ENCODE measurements at places on chromosomes 6 and 20. TPM values are rescaled to one million over a fixed set of nuclear protein-coding genes. Genes with fewer than 3 reads are reported as not detected.
A peak's percentile ranks its signal among the peaks of the same experiment; 100 is the strongest.

Gene PAQR8
- total RNA-seq = 1.7 TPM

Gene TNFRSF21
- total RNA-seq = 43.4 TPM

Gene TRAPPC3L
- total RNA-seq = not detected

Gene PRICKLE4
- total RNA-seq = 5.1 TPM

Gene THEMIS
- 0.79 TPM for total RNA-seq

Gene MCM9
- total RNA-seq = 22.3 TPM

Gene PTPRK
- 14.9 TPM for total RNA-seq

Gene PTK7
- 44.1 TPM for total RNA-seq

Gene BTN1A1
- total RNA-seq = not detected

Gene KIFC1
- total RNA-seq = 9.6 TPM

Gene NOP56
- total RNA-seq = 73.0 TPM

DNA sequence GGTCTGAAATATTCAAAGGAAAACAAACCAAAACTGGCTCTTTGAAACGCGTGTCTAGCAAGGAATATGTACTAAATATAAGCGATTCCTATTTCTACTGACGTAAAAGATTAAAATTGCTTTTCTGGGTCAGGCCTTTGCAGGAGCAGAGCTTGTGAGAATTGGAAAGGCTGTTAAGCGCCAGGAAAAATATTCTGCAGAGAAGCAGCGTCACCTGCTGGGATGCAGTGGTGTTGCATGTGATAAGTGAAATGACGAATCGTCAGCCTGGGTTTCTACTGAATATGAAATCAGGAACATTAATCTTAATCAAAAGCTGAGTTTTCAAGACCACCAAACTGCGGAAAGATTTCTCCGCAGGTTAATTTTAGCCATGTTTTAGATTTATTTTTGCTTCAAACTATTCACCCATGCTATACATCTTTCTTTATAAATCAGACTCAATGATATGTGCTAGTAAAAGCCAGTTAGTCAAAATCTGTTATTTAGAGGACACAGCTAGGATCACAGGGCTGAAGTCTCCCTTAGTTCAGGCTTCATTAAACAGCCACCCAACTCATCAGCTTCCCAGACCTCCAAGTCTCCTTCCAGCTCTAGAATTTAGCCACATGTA lies 67.4 kb downstream of the ALDH8A1 start:
- no peaks in the 10 kb centered on the region for H3K27me3 ChIP-seq
- no peak for DNase-seq
- H3K4me3 ChIP-seq = no peak overlapping the region
- H3K27ac ChIP-seq = no peak overlapping the region

DNA sequence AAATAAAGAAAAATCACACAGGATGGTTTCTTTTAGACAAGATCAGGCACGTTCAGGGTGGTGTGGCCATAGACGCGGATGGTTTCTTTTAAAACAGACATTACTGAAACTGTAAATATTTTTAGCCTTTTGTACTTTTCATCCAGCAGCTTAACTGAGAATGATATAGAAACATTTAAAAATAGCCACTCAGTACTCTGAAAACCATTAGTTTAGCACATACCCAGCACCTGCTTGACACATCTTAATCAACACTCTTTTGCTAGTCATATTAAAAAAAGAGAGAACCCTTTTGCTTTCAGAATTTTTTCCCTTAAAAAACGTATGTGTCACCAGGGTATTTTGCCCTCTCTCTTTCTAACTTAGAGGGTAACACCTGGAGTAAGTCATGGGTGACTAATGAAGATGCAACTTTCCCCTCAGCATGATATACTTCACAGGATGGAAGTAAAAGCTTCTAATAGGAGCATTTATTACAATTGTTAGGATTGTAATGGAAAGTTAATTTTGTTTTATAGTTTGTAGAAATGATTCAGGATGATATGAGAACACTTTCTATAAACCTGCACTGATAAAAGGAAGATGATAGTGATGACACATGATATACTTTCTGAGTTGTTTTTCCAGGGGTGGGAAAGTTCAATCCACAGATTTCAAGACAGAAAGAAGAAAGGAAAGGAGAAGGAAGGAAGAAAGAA lies 45.2 kb downstream of the BACH2 start:
- no peaks in the 10 kb centered on the region for H3K36me3 ChIP-seq
- H3K4me1 ChIP-seq = no peaks in the 10 kb centered on the region
- H3K27ac ChIP-seq = no peak overlapping the region
- no peak overlapping the region for H3K4me3 ChIP-seq
- no peak for DNase-seq

DNA sequence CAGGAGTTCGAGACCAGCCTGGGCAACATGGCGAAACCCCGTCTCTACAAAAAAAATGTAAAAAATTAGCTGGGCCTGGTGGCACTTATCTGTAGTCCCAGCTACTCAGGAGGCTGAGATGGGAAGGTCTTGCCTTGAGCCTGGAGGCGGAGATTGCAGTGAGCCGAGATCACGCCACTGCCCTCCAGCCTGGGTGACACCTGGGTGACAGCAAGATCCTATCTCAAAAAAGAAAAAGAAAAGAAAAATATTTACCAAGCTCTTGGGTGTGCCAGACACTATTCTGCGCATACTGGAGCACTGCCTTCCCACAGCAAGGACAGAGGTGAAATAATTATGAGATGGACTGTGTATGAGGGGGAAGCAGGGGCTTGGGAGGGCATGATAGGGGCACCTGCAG lies 19.6 kb downstream of the POFUT1 start:
- no peak for DNase-seq
- H3K27ac ChIP-seq = no peak overlapping the region
- no peaks in the 10 kb centered on the region for H3K4me1 ChIP-seq
- H3K36me3 ChIP-seq = peaks cover 11% of the 10 kb centered on the region
- no peak overlapping the region for H3K4me3 ChIP-seq

DNA sequence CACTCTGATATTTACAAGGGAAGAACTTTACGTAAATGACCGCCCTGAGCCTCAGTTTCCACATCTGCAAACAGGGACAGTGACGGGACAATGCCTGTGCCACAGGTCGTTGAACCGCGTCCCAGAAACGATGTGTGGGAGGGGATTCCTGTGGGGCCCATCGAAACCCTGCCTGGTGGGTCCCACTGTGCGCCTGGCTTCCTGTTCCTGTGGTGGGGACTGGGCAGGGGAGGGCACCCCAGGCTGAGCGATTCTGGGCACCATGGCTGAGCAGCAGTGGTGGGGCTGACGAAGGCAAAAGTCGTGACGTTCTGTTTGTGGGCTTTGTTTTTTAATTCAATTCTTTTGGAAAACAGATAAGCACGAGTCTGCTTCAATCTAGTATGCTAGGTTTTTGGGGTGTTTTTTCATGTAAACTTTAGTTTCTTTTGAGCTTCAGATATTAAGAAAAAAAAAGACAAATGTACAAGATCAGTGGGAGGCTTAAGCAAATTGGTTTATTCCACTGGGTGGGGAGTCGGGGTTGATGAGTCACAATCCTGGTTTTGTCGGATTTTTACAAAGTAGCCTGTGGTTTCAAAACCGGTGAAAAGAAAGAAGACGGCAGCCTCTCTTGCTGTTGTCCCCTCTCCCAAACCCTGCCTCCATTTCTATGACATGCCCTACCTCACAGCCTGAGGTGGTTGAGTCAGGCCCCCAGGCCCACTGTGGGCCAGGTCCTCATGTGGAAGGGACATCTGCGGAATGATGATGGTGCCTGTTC lies 40.4 kb downstream of the GNAS-AS1 start:
- no peaks in the 10 kb centered on the region for H3K27me3 ChIP-seq
- no peaks in the 10 kb centered on the region for H3K36me3 ChIP-seq
- H3K4me3 ChIP-seq = no peak overlapping the region
- DNase-seq = no peak
- no peak overlapping the region for H3K27ac ChIP-seq

GRCh38 chr6:88220493-88220892 lies 54.3 kb upstream of the CNR1 start:
- H3K36me3 ChIP-seq = no peaks in the 10 kb centered on the region
- no peaks in the 10 kb centered on the region for H3K27me3 ChIP-seq
- no peak overlapping the region for H3K27ac ChIP-seq
- no peak overlapping the region for H3K4me3 ChIP-seq
- DNase-seq = no peak

GRCh38 chr20:47330071-47330470 lies 26.4 kb downstream of the ZMYND8 start:
- H3K27ac ChIP-seq = peak overlapping the region; percentile 91
- H3K4me3 ChIP-seq = no peak overlapping the region
- H3K27me3 ChIP-seq = no peaks in the 10 kb centered on the region

DNA sequence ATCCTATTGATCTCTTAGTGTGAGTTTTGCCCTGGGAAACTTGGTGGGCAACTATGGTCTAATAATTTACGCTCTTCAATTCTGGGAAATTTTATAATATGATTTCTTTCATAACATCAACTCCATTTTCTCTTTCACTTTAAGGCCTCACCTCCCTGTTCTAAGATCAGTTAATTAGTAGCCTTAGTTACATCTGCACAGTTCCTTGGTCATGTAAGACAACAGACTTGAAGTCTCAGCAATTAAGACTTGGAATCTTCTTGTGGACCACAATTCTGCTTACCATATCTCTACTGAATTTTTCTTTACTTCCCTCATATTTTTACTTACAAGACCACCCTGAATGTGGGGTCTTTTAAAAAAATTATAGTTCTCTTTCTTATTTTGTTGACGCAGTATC lies 8.7 kb downstream of the ENPP3 start:
- DNase-seq = no peak
- no peak overlapping the region for H3K27ac ChIP-seq
- H3K27me3 ChIP-seq = no peaks in the 10 kb centered on the region
- H3K4me1 ChIP-seq = no peaks in the 10 kb centered on the region

GRCh38 chr6:104629826-104630225 lies 229.9 kb downstream of the HACE1 start:
- no peaks in the 10 kb centered on the region for H3K36me3 ChIP-seq
- no peak overlapping the region for H3K4me3 ChIP-seq
- no peaks in the 10 kb centered on the region for H3K4me1 ChIP-seq

- peak overlapping the region; percentile 93 for H3K27ac ChIP-seq
- peak overlapping the region; percentile 55 for H3K4me3 ChIP-seq
- no peak for DNase-seq
These were observed 482 bp downstream of the DDR1 start for GRCh38 chr6:30884521-30885480.

GRCh38 chr6:11331111-11331510 lies 98.6 kb upstream of the NEDD9 start:
- H3K27me3 ChIP-seq = no peaks in the 10 kb centered on the region
- H3K36me3 ChIP-seq = no peaks in the 10 kb centered on the region
- no peak for DNase-seq
- H3K4me3 ChIP-seq = no peak overlapping the region
- H3K4me1 ChIP-seq = peaks cover 12% of the 10 kb centered on the region
- no peak overlapping the region for H3K27ac ChIP-seq

GRCh38 chr6:25279748-25280343 lies 672 bp downstream of the CARMIL1 start:
- peak overlapping the region; percentile 90 for H3K27ac ChIP-seq
- peak overlapping the region; percentile 87 for H3K4me3 ChIP-seq
- DNase-seq = no peak
- peaks cover 8% of the 10 kb centered on the region for H3K4me1 ChIP-seq
- no peaks in the 10 kb centered on the region for H3K36me3 ChIP-seq
- peaks cover 4% of the 10 kb centered on the region for H3K27me3 ChIP-seq

GRCh38 chr6:136791296-136792094 lies 782 bp downstream of the MAP3K5 start:
- peak overlapping the region; percentile 92 for H3K27ac ChIP-seq
- no peaks in the 10 kb centered on the region for H3K27me3 ChIP-seq
- H3K4me1 ChIP-seq = peaks cover 27% of the 10 kb centered on the region
- no peak for DNase-seq
- H3K36me3 ChIP-seq = no peaks in the 10 kb centered on the region

GRCh38 chr6:22828179-22829062 lies 259.1 kb downstream of the HDGFL1 start:
- no peak for DNase-seq
- H3K36me3 ChIP-seq = no peaks in the 10 kb centered on the region
- H3K27me3 ChIP-seq = no peaks in the 10 kb centered on the region

DNA sequence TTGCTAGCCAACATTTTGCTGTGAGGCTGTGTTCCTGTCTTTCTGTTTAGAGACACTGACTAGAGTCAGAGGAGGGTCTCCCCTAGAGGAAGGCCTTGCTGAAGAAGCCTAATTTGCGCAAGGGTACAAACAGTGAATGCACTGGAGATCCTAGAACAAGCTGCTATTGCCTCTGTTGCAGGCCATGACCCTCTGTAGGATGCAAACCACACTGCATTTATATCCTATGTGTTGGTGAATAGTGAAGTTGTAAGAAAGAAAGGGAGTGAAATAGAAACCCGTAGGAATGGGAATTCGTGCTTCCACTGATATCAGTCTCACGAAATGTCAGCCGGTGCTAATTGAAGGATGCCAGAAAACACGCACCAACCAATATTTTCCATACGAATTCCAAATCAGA lies 88.2 kb downstream of the GJA1 start:
- no peaks in the 10 kb centered on the region for H3K36me3 ChIP-seq
- H3K4me3 ChIP-seq = no peak overlapping the region
- peaks cover 14% of the 10 kb centered on the region for H3K4me1 ChIP-seq
- peak overlapping the region; percentile 80 for H3K27ac ChIP-seq
- no peaks in the 10 kb centered on the region for H3K27me3 ChIP-seq
- DNase-seq = no peak

GRCh38 chr6:130337534-130337933 lies 28.3 kb upstream of the TMEM200A start:
- H3K27ac ChIP-seq = no peak overlapping the region
- H3K4me1 ChIP-seq = no peaks in the 10 kb centered on the region
- H3K27me3 ChIP-seq = no peaks in the 10 kb centered on the region
- H3K4me3 ChIP-seq = no peak overlapping the region
- no peak for DNase-seq
- no peaks in the 10 kb centered on the region for H3K36me3 ChIP-seq

DNA sequence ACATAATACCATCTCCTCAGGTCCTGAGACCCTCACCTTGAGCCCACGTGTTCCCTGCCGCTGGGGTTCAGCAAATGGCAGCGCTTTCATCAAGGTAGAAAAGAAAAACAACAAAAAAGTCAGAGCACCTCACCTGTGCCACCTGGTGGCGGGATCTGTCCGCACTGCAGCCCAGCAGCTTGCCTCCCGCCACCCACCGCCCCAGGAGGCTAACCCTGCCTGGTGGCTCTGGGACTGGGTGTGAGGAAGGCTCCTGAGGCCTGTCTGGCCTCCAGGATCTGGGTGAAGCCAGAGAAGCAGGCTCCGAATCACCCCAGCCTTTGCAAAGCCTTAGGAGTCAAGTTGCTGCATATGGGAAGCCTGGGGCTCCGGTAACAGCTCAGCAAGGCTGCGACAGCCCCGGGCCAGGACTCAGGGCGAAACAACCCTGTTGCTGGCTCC lies 270.8 kb downstream of the BMP7 start:
- H3K36me3 ChIP-seq = no peaks in the 10 kb centered on the region
- no peak overlapping the region for H3K4me3 ChIP-seq
- no peak for DNase-seq
- H3K27me3 ChIP-seq = peaks cover 8% of the 10 kb centered on the region
- H3K27ac ChIP-seq = no peak overlapping the region
- no peaks in the 10 kb centered on the region for H3K4me1 ChIP-seq

GRCh38 chr6:27400877-27401642 lies 12.5 kb downstream of the ZNF391 start:
- no peaks in the 10 kb centered on the region for H3K4me1 ChIP-seq
- peaks cover 39% of the 10 kb centered on the region for H3K36me3 ChIP-seq
- no peak overlapping the region for H3K4me3 ChIP-seq

All from esophagus squamous epithelium (tissue), 5 donors.